ENCODE measurements at places on chromosomes 5 and 9. TPM values are rescaled to one million over a fixed set of nuclear protein-coding genes. Genes with fewer than 3 reads are reported as not detected.

ADAMTS2 gene
- total RNA-seq = not detected

HMGCR gene
- total RNA-seq = 49.4 TPM

GRCh38 chr5:94777056-94777880 is 158.8 kb downstream of the SLF1 start:
- DNase-seq = no peak
- no peaks in the 10 kb centered on the region for H3K4me1 ChIP-seq
- H3K27ac ChIP-seq = no peak overlapping the region

DNA sequence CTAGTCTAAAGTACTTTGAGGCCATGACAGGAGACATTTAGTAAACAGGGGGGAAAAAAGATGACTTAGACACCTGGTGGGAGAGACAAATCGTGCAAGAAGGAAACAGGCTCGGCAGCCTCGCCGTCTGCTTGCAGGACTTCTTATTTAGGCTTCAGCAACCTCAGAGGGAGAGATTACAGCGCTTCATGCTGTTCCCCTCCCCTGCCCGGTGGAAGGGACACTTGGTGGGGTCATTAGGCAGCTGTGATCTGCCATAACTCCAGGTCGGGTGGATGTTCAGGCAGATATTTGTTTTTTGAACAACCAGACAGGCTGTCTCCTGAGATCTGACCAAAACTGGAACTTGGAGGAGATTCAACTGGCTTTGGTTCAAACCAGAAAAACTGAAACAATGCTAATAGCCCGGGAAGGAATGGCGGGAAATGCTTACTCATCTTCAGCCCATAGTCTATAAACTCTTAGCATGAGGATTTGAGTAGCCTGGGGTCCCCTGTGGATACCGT is 38.1 kb upstream of the CD180 start:
- H3K27me3 ChIP-seq = no peaks in the 10 kb centered on the region
- DNase-seq = no peak
- no peak overlapping the region for H3K4me3 ChIP-seq
- peaks cover 4% of the 10 kb centered on the region for H3K36me3 ChIP-seq

- no peak overlapping the region for H3K27ac ChIP-seq
- no peak overlapping the region for H3K4me3 ChIP-seq
- H3K36me3 ChIP-seq = no peaks in the 10 kb centered on the region
These were observed 289.0 kb downstream of the PSAT1 start for GRCh38 chr9:78585909-78586308.

ANXA2R gene
- total RNA-seq = 29.5 TPM

PCDHB13 gene
- total RNA-seq = not detected

DNA sequence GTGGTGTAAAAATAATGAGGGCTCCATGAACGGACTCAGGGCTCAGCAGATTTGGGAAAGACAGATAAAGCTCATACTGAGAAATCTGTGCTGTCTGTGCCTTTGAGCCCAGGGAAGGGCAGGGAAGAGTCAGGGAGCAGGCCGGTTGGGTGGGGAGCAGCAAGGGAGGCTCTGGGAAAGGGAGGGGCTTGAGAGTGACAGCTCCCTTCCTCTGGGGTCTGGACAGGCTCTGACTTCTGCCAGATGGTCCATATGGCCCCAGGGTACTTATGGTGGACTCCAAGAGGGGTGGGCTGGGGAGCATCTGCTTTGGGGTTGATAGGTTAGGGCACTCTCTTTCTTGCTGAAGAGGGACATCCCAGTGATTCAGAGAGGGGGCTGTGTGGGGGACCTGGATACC is 2.1 kb downstream of the NPR2 start:
- H3K4me1 ChIP-seq = peaks cover 26% of the 10 kb centered on the region
- H3K27me3 ChIP-seq = no peaks in the 10 kb centered on the region
- DNase-seq = no peak
- no peaks in the 10 kb centered on the region for H3K36me3 ChIP-seq

DNA sequence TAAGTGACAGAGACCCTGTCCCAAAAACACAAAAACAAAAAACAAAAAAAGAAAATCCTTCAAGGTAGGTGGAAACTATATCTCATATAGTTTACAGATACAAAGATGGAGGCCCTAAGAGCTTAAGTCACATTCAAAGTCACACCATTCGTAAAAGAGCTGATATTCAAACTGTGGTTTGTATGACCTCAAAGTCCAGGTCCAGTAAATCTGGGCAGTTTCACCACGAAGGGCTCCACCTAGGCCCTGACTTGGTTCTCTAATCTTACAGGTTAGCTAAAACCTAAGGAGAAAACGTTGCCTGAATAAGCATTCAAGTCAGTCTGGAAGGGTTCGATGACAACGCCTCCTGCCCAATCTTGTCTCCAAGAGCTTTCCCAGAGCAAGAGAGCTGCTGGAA is 44.1 kb downstream of the SUSD1 start:
- H3K36me3 ChIP-seq = peaks cover 14% of the 10 kb centered on the region
- no peak for DNase-seq
- H3K27me3 ChIP-seq = no peaks in the 10 kb centered on the region
- H3K4me1 ChIP-seq = no peaks in the 10 kb centered on the region

GRCh38 chr5:56733580-56733979 is 81.8 kb upstream of the MAP3K1 start:
- H3K27ac ChIP-seq = no peak overlapping the region
- peaks cover 43% of the 10 kb centered on the region for H3K4me1 ChIP-seq
- no peaks in the 10 kb centered on the region for H3K27me3 ChIP-seq
- H3K4me3 ChIP-seq = no peak overlapping the region
- H3K36me3 ChIP-seq = peaks cover 24% of the 10 kb centered on the region
- DNase-seq = no peak

DNA sequence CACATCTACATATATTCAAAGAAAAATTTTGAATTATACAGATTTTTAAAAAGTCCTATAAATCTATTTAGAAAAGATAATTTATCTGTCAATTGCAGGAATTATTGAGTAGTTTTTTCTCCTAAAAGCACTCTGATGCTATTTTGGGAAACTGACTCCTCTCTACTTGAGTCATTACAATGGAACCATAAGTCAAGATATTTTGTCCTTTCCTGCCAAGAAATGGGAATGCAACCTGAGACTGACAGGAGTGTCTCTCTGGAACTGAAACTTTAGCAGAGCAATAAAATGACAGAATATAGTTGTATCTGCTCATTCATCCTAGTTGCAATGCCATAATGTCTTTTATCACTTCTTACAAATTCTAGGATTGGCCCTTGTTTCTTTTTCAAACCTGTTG is 48.6 kb downstream of the CARTPT start:
- H3K4me3 ChIP-seq = no peak overlapping the region
- no peak for DNase-seq
- H3K36me3 ChIP-seq = no peaks in the 10 kb centered on the region
- no peak overlapping the region for H3K27ac ChIP-seq
- H3K4me1 ChIP-seq = peaks cover 2% of the 10 kb centered on the region

DNA sequence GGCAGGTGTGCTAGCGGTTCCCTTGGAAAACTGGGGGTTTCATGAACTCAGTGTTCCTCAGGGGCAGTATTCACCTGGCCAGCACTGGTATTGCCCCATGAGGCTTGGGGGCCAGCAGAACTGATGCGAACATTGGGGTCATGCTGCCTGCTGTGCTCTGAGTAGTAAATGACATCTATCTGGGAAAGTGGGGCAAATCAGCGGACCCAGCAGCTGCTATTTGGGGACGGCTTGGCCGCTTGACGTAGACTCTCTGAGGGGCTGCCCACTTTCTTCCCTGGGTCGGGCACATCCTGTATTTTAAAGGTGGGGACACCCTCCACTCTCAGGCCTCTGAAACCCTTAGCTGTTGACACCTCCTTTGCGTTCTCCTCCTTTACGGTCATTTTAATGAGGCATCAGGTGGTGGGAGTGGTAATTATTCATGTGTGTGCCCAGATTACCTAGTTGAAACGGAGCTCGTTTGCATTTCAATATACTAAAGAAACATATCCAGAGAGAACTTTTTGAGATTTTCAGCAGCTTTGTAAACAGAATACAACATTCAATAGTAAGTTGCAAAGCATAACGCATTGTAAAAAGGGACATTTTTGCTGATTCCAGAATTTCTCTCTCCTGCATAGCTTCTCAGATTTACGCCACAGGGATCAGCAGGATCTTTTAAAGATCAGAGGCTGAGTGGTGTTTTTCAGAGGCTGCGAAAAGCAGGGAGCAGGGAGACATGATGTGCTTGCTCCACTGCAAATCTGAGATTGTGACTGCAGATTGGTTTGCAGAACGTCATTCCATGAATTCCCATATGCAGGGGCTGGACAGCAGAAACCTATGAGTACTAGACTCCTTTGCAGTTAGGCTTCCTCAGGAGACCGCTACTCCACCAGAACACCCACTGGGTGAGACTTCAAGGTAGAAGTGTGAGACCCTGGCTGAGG is 56.8 kb upstream of the ZFR start:
- no peak overlapping the region for H3K27ac ChIP-seq
- no peaks in the 10 kb centered on the region for H3K36me3 ChIP-seq
- DNase-seq = no peak
- H3K27me3 ChIP-seq = peaks cover 13% of the 10 kb centered on the region

DNA sequence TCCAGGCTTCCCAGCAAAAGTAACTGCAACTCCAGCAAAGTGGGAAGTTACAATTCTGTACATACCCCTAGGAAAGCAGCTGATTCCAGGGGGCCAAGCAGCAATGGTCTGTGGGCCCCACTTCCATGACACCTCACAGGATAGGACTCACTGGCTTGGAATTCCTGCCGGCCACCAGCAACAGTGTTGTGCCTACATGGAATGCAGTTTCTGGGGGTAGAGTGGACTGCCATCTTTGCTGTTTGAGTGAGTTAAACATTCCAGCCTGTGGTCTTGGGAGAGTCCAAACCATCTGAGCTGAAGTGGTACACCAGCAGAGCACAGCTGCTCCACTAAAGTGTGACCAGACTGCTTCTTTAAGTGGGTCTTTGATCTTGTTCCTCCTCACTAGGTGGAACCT is 13.4 kb upstream of the FBN2 start:
- DNase-seq = no peak
- no peaks in the 10 kb centered on the region for H3K36me3 ChIP-seq
- no peak overlapping the region for H3K4me3 ChIP-seq
- H3K27ac ChIP-seq = no peak overlapping the region

Measured in activated CD4-positive, alpha-beta T cell treated with anti-CD3 and anti-CD28 coated beads, Interleukin-2, amount 10 ng/mL, durations not matched to agents 7 days and 5 days (primary cell).